ENCODE measurements at places on chromosomes 6 and 20. TPM values are rescaled to one million over a fixed set of nuclear protein-coding genes. Genes with fewer than 3 reads are reported as not detected.

Gene DEF6
- total RNA-seq = 3.8 TPM

Gene MYB
- 0.89 TPM for total RNA-seq

Gene TNFRSF21
- 57.8 TPM for total RNA-seq

Gene ZNF311
- total RNA-seq = not detected

Gene SMIM8
- 21.3 TPM for total RNA-seq

Gene SPAG4
- total RNA-seq = 5.0 TPM

Gene HCRTR2
- 2.7 TPM for total RNA-seq

Gene SIRPB1
- 63.5 TPM for total RNA-seq

Gene ANKRD66
- not detected for total RNA-seq

Gene MUC22
- not detected for total RNA-seq

Gene KIF25
- 6.7 TPM for total RNA-seq

Gene KCNK16
- total RNA-seq = not detected

Gene KIF6
- total RNA-seq = 16.7 TPM

Gene ABHD16B
- total RNA-seq = not detected

Gene PKIG
- total RNA-seq = 75.8 TPM

Gene FAM120B
- total RNA-seq = 51.8 TPM

Gene KCNQ5
- 102 TPM for total RNA-seq

Gene NOL4L
- 48.9 TPM for total RNA-seq
